Activated naive CD8-positive, alpha-beta T cell treated with anti-CD3 and anti-CD28 coated beads for 36 hours (primary cell): ENCODE measurements at places on chromosomes 1 and 21.

- H3K4me3 ChIP-seq = no peak overlapping the region
- no peaks in the 10 kb centered on the region for H3K27me3 ChIP-seq
- no peak for DNase-seq
- H3K27ac ChIP-seq = no peak overlapping the region
Observed at GRCh38 chr1:171864308-171864707, 23.0 kb downstream of the DNM3 start.

DNA sequence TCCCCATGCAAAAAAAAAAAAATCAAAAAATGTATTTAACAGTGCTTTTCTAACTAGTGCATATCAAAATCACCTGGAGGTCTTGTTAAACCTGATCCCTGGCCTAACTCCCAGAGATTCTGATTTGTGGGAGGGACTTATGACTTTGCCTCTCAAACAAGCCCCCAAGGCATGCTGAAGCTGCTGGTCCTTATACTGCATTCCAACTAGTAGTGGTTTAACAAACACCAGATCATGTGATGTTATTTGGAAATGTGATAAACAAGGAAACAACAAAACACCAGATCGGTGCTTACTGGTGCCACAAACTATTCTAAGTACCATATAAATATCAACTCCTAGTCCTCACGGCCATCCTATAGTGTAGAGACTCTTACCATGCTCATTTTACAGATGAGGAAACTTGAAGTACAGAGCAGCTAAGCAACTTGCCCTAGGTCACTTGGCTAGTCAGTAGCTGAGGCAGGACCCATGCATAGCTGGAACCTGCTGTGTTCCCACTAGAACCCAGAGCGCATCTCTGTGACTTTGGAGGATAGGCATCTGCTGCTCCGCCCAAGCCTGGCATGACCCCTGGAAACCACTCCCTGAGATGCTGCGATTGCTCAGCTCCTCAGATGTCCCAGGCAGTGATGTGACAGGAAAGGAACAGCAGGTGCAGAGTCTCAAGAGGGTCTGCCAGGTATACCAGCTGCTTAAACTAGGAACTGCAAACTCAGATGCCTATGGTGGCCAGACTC lies 38.1 kb downstream of the SOX13 start:
- no peaks in the 10 kb centered on the region for H3K4me1 ChIP-seq
- H3K4me3 ChIP-seq = no peak overlapping the region
- H3K36me3 ChIP-seq = no peaks in the 10 kb centered on the region
- no peak overlapping the region for H3K27ac ChIP-seq
- no peak for DNase-seq
- H3K27me3 ChIP-seq = no peaks in the 10 kb centered on the region

GRCh38 chr1:116107371-116107770 lies 3.8 kb upstream of the MAB21L3 start:
- DNase-seq = no peak
- H3K27me3 ChIP-seq = no peaks in the 10 kb centered on the region
- H3K4me3 ChIP-seq = no peak overlapping the region

- no peaks in the 10 kb centered on the region for H3K36me3 ChIP-seq
- DNase-seq = no peak
- H3K4me3 ChIP-seq = no peak overlapping the region
- no peaks in the 10 kb centered on the region for H3K27me3 ChIP-seq
- no peaks in the 10 kb centered on the region for H3K4me1 ChIP-seq
Observed at GRCh38 chr1:98550076-98550475, 111.4 kb upstream of the SNX7 start.

DNA sequence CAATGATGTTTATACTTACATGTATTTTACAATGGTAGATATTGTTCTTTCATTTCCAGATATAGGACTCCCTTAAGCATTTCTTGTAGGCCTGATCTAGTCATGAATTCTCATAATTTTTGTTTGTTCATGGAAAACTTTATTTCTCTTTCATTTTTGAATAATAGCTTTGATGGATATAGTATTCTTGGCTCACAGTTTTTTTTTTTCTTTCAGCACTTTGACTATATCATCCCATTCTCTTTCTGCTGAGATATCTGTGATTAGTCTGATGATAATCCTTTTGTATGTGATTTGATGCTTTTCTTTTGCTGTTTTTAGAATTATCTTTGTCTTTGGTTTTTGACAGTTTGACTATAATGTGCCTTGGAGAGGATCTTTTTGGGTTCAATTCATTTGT lies 24.1 kb upstream of the CHODL start:
- H3K4me3 ChIP-seq = no peak overlapping the region
- no peaks in the 10 kb centered on the region for H3K4me1 ChIP-seq
- no peaks in the 10 kb centered on the region for H3K27me3 ChIP-seq
- DNase-seq = no peak

DNA sequence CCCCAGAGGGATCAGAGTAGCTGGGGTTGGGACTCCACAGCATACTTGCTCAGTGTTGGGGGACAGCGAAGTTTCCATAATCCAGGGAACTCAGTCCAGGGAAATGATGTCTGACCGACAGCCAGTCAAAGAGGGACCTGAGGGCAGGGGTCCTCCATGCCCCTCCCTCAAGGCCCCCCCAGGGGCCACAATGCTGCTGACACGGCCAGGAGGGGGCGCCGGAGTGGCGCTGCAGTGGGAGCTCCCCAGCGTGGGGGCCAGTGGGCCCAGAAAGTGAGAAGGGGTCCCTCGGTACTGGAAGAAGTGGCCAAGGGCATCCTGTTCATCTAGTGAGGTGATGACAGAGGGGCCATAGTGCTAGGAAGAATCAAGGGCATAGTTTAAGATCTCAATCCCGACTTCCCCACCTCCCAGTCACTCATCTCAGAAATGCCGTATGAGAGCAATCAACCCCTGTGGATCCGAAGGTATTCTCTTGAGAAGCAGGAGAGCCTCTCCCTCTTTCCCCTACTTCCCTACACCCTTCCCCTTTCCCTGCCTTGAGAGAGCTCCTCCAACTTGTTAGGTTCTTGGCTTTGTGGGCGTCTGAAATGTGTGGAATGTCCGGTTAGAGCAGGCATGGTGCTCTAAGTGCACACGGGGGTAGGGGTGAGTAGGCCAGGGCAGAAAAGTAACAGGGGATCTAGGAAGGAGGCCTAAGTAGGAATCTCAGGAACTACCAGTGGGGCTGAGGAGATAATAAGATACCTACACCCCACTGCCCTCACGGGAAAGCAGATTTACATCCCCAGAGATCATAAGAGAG lies 4.1 kb downstream of the NUDT17 start:
- H3K4me1 ChIP-seq = peaks cover 16% of the 10 kb centered on the region
- H3K27ac ChIP-seq = no peak overlapping the region
- no peaks in the 10 kb centered on the region for H3K27me3 ChIP-seq
- peaks cover 3% of the 10 kb centered on the region for H3K36me3 ChIP-seq

DNA sequence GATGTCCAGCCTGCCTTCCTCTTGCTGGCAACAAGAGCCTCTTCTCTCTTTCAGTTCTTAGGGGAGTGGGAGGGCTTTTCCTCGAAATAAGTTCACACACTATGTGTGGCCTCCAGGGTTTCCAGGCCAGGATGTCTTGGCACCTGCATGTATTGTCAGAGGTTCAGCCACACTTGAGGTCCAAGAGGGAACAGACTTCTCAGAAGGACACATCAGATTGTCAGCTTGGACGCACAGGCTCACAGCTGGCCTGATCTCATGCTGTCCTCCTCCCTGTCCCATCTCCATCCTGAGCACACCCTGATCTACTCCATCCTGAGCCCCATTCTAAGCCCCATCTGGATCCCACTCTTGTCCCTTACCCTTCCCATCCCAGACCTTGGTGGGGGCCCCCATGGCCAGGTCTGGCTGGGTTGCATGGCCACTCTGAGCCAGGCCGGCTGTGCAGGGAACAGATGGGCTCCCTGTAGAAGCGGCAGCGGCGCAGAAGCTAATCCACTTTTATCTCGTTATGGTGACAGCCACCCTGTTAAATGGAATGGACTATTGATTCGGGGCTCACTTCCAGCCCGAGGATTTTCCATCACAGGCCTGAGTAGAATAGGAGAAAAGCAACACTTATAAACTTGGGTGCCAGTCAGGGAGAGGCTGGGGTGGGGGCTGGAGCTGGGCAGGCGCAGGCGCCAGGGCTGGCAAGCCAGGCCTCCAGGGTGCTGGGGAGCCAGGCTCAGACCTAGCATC lies 85.1 kb upstream of the CSF3R start:
- H3K27me3 ChIP-seq = peaks cover 10% of the 10 kb centered on the region
- H3K4me3 ChIP-seq = no peak overlapping the region
- no peaks in the 10 kb centered on the region for H3K36me3 ChIP-seq
- no peaks in the 10 kb centered on the region for H3K4me1 ChIP-seq

- peaks cover 30% of the 10 kb centered on the region for H3K4me1 ChIP-seq
- peak overlapping the region; percentile 68 for H3K27ac ChIP-seq
- no peaks in the 10 kb centered on the region for H3K36me3 ChIP-seq
- no peaks in the 10 kb centered on the region for H3K27me3 ChIP-seq
Observed at GRCh38 chr1:66769512-66770229, 17.4 kb downstream of the DYNLT5 start.

DNA sequence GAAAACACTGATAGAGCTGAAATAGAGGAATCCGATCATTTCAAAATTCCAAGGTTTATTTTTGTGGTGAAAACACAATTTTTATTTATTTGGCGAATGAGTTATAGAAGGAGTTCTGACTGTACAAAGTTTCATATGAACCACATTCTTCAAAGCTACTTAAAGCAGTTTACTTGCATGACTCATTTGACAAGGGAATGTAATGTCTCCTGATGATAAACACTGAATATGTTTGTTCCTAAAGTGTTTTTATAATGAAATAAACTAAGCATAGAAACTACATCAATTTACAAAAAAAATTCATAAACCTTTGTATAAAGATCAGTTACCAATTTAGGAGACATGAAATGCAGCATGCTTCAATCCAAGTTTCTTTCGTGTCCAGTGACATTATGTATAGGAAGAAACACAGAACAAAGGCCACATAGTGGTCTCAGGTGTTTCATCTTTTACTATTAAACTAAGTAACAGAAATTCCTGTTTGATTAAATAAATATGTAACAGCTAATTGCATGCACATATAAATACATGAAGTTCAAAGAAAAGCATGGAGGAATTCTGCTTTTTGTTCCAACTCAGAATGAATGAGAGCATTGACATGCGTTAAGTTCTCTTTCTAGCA lies 2.5 kb downstream of the PRKACB start:
- H3K4me1 ChIP-seq = peaks cover 43% of the 10 kb centered on the region
- DNase-seq = no peak
- peaks cover 10% of the 10 kb centered on the region for H3K36me3 ChIP-seq
- H3K27me3 ChIP-seq = no peaks in the 10 kb centered on the region
- peak overlapping the region; percentile 92 for H3K4me3 ChIP-seq

DNA sequence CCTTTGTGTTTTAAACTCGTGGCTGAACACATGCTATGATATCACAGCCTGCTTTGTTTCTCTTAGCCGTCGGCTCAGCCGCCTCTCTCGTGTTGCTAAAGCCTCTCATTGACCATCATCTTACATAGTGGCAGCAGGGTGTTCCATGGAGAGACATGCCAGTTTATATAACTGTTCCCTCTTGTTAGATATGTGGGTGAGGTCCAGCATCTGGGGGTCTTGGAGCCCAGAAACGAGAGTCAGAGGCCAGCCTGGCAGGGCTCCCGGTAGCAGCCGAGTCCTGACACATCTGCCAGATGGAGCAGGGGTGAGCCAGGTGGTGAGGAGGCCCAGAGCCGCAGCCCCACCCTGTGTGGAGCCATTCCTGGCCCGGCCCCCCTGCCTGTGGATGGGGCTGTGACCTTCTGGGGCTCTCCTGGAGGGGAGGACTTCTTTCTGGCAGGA lies 11.9 kb downstream of the PODN start:
- H3K4me1 ChIP-seq = no peaks in the 10 kb centered on the region
- DNase-seq = no peak
- no peak overlapping the region for H3K27ac ChIP-seq
- no peak overlapping the region for H3K4me3 ChIP-seq
- no peaks in the 10 kb centered on the region for H3K36me3 ChIP-seq

DNA sequence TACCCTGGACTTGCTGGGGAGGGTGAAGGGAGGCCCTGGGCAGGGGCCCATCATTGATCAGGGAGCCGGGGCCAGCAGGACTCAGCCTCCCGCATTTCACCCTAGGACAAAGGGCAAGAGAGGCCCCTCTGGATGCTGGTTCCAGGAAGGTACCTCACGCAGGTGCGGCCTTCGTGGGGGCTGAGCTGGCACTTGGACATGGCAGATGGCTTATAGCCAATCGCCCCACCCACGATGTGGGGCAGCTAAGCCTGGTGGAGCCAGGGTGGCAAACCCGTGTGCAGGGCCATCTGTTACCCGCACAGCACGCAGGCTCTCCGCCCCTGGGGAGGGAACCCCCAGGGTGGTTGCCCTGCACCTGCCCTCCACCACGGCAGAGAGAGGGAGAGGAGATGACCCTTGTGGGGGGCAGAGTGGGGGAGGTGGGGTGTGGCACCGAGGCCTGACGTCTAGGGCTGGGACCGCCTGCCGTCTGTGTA lies 2.5 kb downstream of the TFF3 start:
- H3K4me3 ChIP-seq = no peak overlapping the region
- H3K27ac ChIP-seq = no peak overlapping the region
- H3K36me3 ChIP-seq = no peaks in the 10 kb centered on the region
- H3K27me3 ChIP-seq = no peaks in the 10 kb centered on the region
- H3K4me1 ChIP-seq = peaks cover 3% of the 10 kb centered on the region

- peaks cover 63% of the 10 kb centered on the region for H3K27me3 ChIP-seq
- peak overlapping the region; percentile 67 for H3K27ac ChIP-seq
- peaks cover 6% of the 10 kb centered on the region for H3K36me3 ChIP-seq
- peak overlapping the region; percentile 88 for H3K4me3 ChIP-seq
Observed at GRCh38 chr1:182391028-182391361, 595 bp downstream of the GLUL start.

- no peaks in the 10 kb centered on the region for H3K4me1 ChIP-seq
- peaks cover 4% of the 10 kb centered on the region for H3K27me3 ChIP-seq
- no peak overlapping the region for H3K27ac ChIP-seq
- no peaks in the 10 kb centered on the region for H3K36me3 ChIP-seq
- DNase-seq = no peak
Observed at GRCh38 chr1:4227986-4228385, 327.9 kb upstream of the C1orf174 start.

- no peaks in the 10 kb centered on the region for H3K36me3 ChIP-seq
- H3K27ac ChIP-seq = no peak overlapping the region
- H3K27me3 ChIP-seq = no peaks in the 10 kb centered on the region
- peaks cover 3% of the 10 kb centered on the region for H3K4me1 ChIP-seq
- no peak for DNase-seq
Observed at GRCh38 chr1:212487286-212487685, 54.6 kb downstream of the NENF start.

DNA sequence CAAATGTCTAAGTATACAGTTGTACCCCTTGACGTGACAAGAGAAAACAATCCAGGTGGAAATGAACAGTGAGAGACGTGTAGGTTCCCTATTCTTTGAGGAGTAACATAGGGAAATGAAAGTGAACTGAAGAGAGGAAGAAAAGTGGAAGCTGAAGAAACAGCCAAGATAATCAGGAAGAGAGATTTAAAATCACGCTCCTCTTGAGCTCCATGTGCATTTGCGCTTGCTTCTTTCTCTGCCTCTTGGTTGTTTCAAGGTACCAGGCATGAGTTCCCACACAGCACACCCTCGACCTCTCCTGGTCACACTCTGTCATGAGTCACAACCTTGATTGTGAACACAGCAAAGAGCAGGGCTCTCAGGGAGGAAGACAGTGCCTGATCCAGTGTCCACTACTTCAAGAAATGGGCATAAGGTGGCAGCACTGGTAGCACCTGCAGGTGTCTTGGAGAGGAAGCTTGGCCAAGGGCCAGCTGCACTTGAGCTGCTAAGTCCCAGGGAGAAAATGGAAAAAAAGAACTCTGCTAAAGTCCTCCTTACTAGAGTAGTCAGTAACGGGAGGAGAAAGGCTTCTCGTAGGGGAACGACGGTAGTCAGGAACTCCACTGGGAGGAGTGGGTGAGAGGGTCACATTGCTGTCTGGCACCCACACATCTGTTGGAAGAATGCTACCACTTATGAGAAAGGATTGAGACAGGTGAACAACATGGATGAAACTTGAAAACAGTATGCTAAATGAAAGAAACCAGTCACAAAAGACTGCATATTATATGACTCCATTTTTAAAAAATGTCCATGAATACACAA lies 18.3 kb upstream of the ARID1A start:
- DNase-seq = peak; percentile 45
- peak overlapping the region; percentile 27 for H3K4me3 ChIP-seq
- peaks cover 14% of the 10 kb centered on the region for H3K4me1 ChIP-seq
- no peaks in the 10 kb centered on the region for H3K27me3 ChIP-seq
- peak overlapping the region; percentile 30 for H3K27ac ChIP-seq
- no peaks in the 10 kb centered on the region for H3K36me3 ChIP-seq
